ENCODE measurements at places on chromosomes 5 and 9.

DNA sequence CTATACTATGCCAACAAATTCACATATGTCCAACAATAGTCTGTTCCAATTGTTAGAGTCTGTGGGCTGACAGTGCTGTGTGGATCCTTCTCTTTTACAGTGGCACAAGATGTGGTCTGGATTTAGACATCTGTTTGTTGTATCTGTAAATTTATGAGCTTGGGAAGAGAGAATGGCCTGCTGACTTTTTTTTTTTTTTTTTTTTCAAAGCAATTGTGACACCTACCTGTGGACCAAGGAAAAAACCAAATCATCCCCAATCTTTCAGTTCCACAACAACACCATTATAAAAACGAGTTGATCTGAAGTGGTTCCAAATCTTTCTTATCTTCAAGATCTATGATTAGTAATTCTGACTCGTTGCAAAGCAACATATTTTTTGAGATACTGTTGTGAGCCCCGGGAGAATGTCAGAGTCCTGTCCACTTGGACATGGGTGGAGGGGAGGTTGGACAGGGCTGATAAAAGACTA, 4.9 kb downstream of the IRX2 start:
- no peak for DNase-seq

GRCh38 chr5:34672196-34672595, 16.1 kb downstream of the RAI14 start:
- no peak for DNase-seq

- no peak for DNase-seq
These were observed 7.1 kb downstream of the SYNPO start for GRCh38 chr5:150647275-150648251.

DNA sequence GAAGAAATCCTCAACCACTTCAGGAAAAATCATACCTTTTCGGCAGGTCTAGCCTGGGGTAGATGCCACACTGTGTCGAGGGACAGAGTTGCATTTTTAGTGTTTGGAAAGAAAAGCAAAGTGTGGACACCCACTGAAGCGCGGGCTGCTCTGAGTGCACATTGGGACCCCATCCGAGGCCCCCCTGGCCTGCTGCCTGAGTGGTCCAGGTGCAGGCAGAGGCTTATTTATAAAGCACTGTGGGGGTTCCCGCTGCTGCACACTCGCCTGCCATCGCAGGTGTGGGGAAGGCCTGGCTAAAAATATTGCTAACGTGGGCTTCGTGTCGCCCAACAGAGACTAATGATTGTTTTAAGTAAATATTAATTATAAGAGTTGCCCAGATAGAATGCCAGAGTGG, 119.4 kb downstream of the CRB2 start:
- DNase-seq = no peak

GRCh38 chr9:86983620-86984259, 36.4 kb upstream of the GAS1 start:
- DNase-seq = no peak

- peak; percentile 56 for DNase-seq
These were observed at the start of gene ENDOG for GRCh38 chr9:128818099-128818838. Gene ENDOG, plus strand, starts transcription at chr9:128818500. Its CDS starts 185 bp downstream, at chr9:128818685.

GRCh38 chr9:73824671-73825070, 672.5 kb upstream of the RORB start:
- DNase-seq = no peak

GRCh38 chr5:167156446-167156845, 1135.0 kb upstream of the WWC1 start:
- no peak for DNase-seq

- DNase-seq = no peak
These were observed 157.5 kb upstream of the MAP1B start for GRCh38 chr5:71949772-71950171.

- DNase-seq = no peak
These were observed 40.8 kb upstream of the CCDC152 start for GRCh38 chr5:42715785-42716184.

DNA sequence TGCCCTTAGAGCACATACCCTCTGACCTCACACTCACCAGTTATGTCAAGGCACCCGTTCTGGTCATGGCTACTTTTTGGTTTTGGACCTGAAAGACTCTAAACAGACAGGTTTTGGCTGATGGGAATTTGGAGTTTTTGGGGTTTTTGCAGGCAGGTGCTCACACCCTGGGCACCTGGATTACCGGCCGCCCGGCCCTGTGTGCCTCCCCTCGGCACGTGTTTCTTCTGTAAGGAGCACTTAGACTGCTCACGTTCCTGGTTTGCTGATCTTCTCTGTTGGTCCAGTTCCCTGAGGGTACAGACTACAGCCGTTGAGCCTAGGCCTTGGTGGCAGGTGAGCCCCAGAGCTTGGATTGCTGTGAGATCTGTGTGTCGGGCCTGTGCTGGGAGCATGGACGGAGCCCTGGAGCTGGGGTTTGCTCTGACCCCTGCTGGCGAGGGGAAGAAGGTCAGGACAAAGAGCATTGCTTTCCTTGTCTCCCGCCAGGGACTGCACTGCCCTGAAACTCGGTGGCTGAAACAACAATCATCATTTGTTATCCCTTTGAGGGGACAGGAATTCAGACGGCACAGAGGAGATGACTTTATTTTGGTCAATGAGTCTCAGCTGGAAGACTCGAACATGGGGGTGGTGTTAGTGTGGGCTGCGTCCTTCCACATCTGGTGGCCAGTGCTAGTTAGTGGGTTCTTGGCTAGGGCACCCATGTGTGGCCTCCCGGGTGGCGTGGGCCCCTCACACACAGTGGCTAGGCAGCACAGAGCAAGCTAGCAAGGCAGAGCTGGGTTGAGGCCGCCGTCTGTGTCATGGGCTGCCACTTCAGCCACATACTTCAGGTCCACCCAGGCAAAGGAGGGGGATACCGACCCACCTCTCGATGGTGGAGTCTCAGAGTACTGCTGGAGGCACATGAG, 76.4 kb downstream of the EHMT1 start:
- DNase-seq = no peak

- no peak for DNase-seq
These were observed 40.3 kb downstream of the MAP1B start for GRCh38 chr5:72147569-72147968.

DNA sequence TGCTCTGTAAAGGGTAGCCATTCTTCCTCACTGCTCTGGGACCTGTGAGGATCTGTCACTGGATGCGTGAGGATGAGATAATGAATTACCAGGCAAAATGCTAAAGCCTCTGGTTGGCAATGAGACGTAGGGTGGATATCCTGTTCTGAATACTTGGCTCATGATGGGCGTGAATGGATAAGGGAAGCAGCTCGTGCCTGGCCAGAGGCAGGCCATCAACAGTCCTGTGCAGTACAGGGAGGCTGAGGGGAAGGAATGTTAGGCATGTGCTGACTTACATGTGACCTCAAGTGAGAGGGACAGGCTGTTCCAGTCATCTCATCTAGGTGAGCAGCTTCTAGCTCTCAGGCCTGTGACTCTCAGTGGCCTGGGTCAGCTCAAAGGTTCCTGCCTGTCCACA, 172.8 kb downstream of the CARTPT start:
- DNase-seq = peak; percentile 23

GRCh38 chr9:135521608-135522095, 412 bp downstream of the LCN1 start:
- no peak for DNase-seq

- no peak for DNase-seq
These were observed 4.3 kb downstream of the RIC1 start for GRCh38 chr9:5633243-5633642.

- DNase-seq = no peak
These were observed 446.8 kb upstream of the CDH18 start for GRCh38 chr5:20434786-20435185.

- no peak for DNase-seq
These were observed 351.9 kb downstream of the PRELID2 start for GRCh38 chr5:145483212-145483611.

DNA sequence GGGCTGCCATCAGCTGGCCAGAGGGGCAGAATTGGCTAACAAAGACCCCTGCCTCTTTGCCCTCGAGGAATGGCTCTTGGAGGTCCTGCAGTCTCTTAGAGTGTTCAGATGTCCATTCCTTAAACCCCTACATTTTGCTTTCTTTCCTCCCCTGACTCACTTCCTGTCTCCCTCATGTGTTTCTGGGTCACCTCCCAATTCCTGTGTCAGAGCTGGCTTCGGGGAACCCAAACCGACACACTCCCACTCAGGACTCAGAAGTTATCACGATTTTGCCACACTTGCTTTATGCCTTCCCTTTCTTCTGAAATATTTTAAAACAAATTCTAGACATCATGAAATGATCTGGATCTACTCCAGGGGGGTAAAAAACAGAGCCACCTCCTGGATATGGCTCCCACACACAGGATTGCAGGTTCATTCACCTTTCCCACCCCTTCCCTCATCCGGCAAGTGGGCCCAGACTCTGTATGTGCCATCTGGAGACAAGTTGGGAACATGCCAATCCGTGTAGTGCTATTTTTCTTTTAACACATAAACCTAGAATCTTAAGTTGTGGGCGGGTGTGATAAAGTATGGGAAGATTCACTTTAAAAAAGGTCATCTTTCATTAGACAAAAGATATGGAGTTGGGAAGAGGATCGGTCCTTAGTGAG, 145.7 kb downstream of the NXNL2 start:
- DNase-seq = no peak

- no peak for DNase-seq
These were observed 5.5 kb upstream of the PDE8B start for GRCh38 chr5:77204967-77205366.

- no peak for DNase-seq
These were observed 5.7 kb downstream of the ALG2 start for GRCh38 chr9:99216073-99216472.

GRCh38 chr9:70924895-70925547, 196.4 kb downstream of the TRPM3 start:
- peak; percentile 41 for DNase-seq

DNA sequence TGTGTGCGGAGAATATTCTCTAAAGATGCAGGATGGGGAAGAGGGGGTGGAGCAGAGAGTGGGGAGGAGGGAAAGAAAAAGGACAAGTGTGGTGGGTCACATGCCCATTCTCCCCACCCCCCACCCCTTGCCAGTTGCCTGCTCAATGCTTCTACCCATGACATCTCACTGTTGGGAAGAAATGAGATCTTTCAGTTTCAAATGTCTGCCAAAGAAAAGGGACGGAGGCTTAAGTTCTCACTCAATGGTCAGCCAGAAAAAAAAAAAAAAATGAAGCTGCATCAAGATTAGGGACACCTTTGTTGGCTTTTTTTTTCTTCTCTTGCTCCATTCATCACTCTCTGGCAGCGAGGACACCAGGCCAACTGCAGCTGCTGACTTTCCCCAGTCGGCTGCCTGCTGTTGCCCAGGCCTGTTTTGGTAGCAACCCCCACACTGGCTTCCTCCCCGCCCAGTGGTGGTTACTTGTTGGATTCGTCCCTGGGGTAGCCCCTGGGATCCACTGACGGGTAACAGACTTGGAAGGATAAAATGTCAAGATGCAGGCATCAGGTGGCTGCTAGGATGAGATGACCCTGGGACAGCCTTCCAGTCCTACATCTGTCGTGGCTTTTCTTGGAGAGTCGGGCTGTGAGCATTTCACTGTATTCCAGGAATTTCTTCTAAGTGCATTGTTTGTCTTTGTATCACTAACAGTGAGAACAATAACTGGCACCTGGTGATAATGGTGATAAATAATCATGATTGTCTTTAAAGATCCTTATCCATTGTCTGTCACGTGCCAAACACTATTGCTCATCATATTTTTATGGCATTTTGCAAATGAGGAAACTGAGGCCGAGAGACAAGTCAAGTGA, 9.1 kb downstream of the WWC1 start:
- no peak for DNase-seq

DNA sequence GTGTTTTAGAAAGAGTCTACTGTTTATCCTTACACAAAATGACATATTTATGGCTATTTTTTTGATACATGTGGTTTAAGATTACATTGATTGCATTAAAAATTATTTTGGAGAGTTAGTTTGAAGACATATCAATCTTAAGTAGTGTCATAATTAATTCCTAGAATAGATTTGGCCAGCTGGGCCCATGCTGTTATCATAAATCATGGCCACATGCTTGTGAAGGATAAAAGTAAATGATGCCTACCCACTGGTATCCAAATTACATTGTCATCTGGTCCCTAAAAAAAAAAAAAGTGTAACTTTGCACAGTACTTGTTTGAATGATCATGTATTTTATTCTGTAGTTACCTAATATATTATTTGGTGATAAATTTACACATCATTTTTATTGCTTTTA, 96.9 kb downstream of the PARP8 start:
- no peak for DNase-seq

DNA sequence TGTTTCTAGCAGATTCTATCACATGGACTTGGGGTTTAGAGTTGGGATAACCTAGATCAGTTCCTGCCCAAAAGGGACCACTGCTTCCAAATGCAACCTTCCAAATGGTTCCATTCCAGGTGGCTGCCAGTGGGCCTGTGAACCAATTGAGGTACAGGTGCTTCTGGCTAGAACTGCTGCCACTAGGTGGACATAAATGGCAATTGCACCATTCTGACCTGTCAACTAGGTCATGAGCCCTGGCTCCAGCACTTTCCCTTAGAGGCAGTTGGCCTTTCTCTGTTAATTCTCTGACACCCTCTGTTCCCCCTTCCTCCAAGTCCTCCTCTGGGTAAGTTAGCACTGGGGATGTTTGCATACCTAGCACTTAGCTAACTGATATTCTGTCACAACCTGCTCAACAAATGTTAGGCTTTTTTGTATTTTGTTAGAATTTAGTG, 16.6 kb upstream of the HEMGN start:
- peak; percentile 7 for DNase-seq

DNA sequence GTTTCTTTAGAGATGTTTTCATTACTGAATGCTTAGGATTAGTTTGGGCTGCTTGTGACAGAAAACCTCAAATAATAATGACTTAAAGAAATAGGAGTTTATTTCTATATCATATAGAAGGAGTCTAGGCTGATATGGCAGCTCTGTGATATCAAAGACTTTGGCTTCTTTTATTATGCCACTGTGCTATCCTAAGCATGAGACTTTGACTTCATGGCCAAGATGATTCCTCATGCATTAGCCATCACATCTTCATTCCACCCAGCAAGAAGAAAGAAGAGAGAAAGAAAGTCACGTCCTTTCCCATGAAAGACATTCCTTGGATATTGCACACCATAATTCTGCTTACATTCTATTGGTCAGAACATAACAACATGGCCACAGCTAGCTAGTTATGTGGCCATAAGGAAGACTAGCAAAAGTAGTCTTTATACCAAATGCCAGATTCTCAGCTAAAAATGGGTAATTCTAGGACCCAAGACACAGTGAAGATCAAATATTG, 76.2 kb downstream of the DAPK1 start:
- no peak for DNase-seq

DNA sequence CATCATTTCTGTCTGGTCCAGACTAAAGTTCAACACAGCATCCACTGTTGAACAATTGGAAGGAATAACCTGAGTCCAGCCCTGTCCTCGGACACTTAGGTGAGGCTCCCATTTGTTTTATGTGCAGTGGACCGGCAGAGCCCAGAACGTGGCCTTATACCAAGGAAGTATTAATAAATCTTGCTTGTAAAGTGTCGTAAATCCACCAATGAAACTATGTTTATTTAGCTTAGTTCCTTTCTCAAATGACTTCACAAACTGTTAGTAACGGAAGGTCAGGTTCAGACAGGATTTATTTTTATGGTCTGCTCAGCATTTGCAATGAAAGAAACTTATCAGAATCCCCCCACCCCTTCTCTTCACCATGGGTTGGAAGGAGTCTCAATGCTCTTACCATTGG, 149.5 kb downstream of the PCSK1 start:
- DNase-seq = no peak

- peak; percentile 30 for DNase-seq
These were observed 260.6 kb downstream of the DENND1A start for GRCh38 chr9:123669346-123669745.

GRCh38 chr5:138033386-138033808, 518 bp upstream of the FAM13B start:
- no peak for DNase-seq
